Osteocyte (in vitro differentiated cells): ENCODE measurements at places on chromosomes 3 and 15. TPM values are rescaled to one million over a fixed set of nuclear protein-coding genes. Genes with fewer than 3 reads are reported as not detected.

ARGFX gene
- not detected in 2 replicates for total RNA-seq

NR2E3 gene
- total RNA-seq, result not detected in 2 replicates

KLHL6 gene
- not detected in 2 replicates for total RNA-seq

DNA sequence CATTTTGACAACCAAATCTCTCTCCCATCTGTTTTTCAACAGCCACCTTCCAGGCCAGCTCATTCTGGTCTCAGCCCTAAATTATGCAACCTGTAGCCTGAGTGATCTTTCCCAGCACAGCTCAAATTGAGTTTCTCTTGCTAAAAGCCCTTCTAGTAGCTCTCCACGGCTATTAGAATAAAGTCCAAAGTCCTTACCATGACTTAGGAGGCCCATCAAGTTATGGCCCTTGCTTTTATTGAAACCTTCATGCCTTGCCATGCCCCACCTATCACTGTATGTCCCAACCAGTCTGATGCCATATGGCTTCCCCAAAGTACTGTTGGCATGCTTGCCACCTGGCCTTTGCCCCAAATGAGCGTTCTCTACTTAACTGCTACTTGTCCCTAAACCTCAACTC lies 303.5 kb upstream of the GADL1 start:
- H3K4me1 ChIP-seq, result no peaks in the 10 kb centered on the region
- H3K27me3 ChIP-seq, result peaks cover 2% of the 10 kb centered on the region
- H3K36me3 ChIP-seq, result no peaks in the 10 kb centered on the region

DNA sequence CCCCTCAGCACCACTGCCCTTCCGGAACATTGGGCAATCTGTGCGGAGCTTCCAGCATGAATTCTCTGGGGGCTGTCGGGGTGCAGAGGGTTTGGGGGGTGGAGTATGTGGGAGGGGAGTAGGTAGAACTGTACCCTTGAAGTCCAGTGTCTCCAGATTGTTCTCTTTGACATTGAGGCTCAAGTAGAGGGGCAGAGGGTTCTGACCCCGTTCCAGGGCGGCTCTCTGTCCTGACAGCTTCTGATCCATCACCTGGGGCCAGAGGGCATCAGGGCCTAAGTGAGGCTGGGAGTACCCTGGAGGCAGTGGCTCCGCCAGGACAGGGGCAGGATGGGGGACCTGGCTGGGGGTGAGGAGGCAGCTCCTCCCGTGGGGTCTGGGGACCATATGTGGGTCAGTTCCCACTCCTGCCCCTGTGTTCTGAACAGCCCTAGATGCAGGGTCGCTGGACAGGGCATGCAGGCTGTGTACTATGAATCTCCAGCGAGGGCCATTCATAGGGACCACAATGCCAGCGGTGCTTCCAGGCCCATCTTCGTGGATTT lies 22.1 kb downstream of the PLA2G4D start:
- H3K4me1 ChIP-seq, result no peaks in the 10 kb centered on the region
- no peak overlapping the region for H3K27ac ChIP-seq
- H3K4me3 ChIP-seq, result no peak overlapping the region

DNA sequence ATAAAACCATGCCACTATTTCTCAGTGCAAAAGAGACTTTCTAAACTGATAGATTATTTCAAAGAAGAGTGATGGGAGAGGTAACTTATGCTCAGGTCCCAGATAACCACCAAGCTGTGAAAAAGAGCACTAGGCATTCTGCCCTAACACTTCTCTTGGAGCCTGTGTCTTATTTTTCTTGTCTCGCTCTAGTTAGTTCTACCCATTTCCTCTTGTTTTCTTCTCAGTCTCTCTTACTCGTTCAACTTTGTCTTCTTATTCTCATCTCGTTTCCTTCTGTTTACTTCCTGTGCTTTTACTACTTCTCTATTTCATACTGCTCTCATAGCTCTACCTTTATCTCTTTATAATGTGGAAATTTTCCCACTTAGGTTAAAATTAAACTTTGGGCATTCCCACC lies 91.8 kb upstream of the CGNL1 start:
- H3K27me3 ChIP-seq, result no peaks in the 10 kb centered on the region
- H3K4me3 ChIP-seq, result no peak overlapping the region
- peaks cover 68% of the 10 kb centered on the region for H3K36me3 ChIP-seq
- H3K4me1 ChIP-seq, result peaks cover 2% of the 10 kb centered on the region
- no peak overlapping the region for H3K27ac ChIP-seq
- no peak for DNase-seq

DNA sequence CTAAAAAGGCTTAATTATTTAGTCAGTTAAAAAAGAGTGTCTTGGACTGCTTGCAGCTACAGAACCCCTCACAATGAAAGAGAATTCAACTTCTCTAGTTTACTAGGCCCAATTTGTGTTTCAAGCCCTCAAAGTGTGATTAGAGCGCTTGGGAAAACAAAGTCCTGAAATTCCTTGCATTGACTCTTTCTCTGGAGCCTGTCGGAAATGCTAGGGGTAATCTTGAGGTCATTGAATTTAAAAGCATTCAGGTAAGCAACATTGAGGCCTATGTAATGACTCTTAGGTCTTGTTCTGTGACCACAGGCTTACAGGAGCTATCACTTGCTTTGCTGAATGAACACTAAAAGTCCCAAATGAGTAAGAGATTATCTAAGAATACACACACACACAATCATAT lies 186.0 kb downstream of the NLGN1 start:
- H3K27me3 ChIP-seq, result peaks cover 5% of the 10 kb centered on the region
- no peak overlapping the region for H3K27ac ChIP-seq
- peaks cover 13% of the 10 kb centered on the region for H3K4me1 ChIP-seq
- H3K36me3 ChIP-seq, result no peaks in the 10 kb centered on the region
- DNase-seq, result no peak

- no peak for DNase-seq
- no peak overlapping the region for H3K4me3 ChIP-seq
- peaks cover under 1% of the 10 kb centered on the region for H3K27me3 ChIP-seq
- no peaks in the 10 kb centered on the region for H3K36me3 ChIP-seq
- no peaks in the 10 kb centered on the region for H3K4me1 ChIP-seq
- H3K27ac ChIP-seq, result no peak overlapping the region
Measured at GRCh38 chr15:50791486-50791885, 26.0 kb upstream of the SPPL2A start.

DNA sequence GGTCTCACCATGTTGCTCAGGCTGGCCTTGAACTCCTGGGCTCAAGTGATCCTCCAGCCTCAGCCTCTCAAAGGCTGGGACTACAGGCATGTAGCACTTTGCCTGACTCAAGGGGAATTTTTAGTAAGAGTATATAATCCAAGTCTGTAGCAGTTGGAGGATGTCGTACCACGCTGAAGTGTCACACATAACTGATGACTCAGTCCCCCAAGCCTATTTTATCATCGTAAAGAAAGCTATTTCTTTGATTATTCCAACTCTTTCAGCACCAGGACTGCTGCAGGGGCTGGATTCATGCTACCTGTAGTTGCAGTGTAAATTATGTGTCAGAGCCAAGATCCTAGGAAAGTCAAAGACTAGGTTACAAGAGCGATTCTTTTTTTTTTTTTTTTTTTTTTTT lies 1.4 kb upstream of the PRKCI start:
- H3K36me3 ChIP-seq, result no peaks in the 10 kb centered on the region
- peak overlapping the region; percentile 14 for H3K4me3 ChIP-seq
- no peaks in the 10 kb centered on the region for H3K27me3 ChIP-seq

- no peaks in the 10 kb centered on the region for H3K4me1 ChIP-seq
- DNase-seq, result no peak
- H3K27me3 ChIP-seq, result peaks cover 5% of the 10 kb centered on the region
- H3K36me3 ChIP-seq, result no peaks in the 10 kb centered on the region
- no peak overlapping the region for H3K4me3 ChIP-seq
Measured at GRCh38 chr15:93141371-93141794, 52.4 kb upstream of the RGMA start.

- no peak overlapping the region for H3K4me3 ChIP-seq
- H3K27ac ChIP-seq, result no peak overlapping the region
- peaks cover 15% of the 10 kb centered on the region for H3K4me1 ChIP-seq
- DNase-seq, result no peak
- no peaks in the 10 kb centered on the region for H3K36me3 ChIP-seq
Measured at GRCh38 chr3:171901615-171902312, 58.6 kb downstream of the TMEM212 start.

DNA sequence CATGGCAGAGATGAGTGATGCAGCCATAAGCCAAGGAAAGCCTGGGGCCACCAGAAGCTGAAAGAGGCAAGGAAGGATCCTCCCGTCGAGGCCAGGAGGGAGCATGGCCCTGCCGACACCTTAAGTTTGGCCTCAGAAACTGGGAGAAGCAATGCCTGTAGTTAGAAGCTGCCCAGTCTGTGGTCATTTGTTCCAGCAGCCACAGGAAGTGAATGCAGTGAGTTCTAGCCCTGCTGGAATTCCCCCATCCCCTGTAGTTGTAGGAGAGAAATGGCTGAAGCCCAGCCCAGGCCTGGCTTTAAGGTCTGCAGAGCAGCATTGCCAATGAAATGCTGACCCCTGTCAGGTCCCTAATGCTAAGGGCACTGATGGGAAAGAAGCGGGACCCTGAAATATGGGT lies 12.2 kb upstream of the CHSY1 start:
- peaks cover 2% of the 10 kb centered on the region for H3K36me3 ChIP-seq
- peaks cover 10% of the 10 kb centered on the region for H3K27me3 ChIP-seq
- H3K4me1 ChIP-seq, result peaks cover 3% of the 10 kb centered on the region
- H3K4me3 ChIP-seq, result no peak overlapping the region
- H3K27ac ChIP-seq, result no peak overlapping the region

DNA sequence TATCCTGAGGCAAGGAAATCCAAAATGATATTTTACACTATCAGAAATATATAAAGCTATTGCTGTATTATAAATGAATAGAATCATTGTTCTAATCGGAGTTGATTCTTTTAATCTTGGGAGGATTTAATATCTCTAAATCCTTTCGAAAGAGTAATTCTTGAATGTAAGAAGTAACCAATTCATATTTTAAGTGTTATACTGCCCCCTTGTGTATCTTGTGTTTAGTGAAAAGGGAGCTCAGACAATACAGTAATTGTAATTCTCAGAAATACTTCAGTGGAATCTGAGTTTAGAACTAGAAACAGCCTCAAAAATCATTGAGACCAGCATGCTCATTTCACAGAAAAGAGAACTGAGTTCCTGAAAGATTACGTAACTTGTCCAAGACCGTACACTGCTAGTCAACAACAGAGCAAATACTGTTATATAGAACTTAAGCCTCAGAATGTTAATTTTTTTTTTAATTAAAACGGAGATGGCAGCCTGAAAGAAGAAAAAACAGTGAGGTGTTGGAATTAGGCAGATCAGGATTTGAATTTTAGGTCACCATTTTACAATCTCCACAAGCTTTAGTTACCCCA lies 42.9 kb downstream of the PLCH1 start:
- DNase-seq, result no peak
- no peak overlapping the region for H3K27ac ChIP-seq
- H3K27me3 ChIP-seq, result peaks cover 38% of the 10 kb centered on the region
- H3K36me3 ChIP-seq, result no peaks in the 10 kb centered on the region
- H3K4me3 ChIP-seq, result no peak overlapping the region
- H3K4me1 ChIP-seq, result no peaks in the 10 kb centered on the region

DNA sequence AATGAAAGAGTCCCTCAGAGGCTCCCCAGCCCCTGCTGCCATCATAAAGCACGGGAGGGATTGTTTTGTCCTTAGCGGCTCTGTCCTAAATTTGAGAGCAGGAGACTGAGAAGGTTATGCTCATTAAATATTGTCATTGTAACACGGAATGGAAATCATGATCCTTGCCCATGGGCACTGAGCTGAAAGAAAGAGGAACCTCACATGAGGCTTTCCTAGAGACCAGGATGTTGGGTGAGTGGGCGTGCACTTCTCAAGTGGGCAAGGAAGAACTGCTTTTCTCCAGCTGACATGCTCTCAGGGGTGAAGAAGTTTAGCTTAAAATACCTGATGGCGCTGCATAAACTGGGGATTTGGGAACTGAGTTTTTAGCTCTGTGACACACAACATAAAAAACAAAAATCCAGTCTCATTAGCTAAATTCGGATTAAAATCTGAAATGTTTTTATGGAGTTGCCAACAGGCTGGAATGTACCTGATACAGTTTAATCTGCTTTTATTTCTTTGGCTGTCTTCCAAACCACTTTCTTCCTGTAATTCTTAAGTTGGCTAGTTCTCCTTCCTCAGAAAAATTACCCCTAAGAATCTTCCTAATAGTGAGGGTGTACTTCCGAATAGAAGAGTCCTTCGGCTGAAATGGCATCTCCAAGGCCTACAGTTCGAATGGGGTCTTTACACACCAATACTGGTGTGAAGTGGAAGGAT lies 31.7 kb downstream of the ADPGK start:
- H3K36me3 ChIP-seq, result peaks cover 47% of the 10 kb centered on the region
- no peak overlapping the region for H3K27ac ChIP-seq
- no peak overlapping the region for H3K4me3 ChIP-seq
- no peaks in the 10 kb centered on the region for H3K27me3 ChIP-seq

- no peaks in the 10 kb centered on the region for H3K36me3 ChIP-seq
- no peak overlapping the region for H3K27ac ChIP-seq
- no peak overlapping the region for H3K4me3 ChIP-seq
- peaks cover 2% of the 10 kb centered on the region for H3K27me3 ChIP-seq
Measured at GRCh38 chr3:33775363-33775762, 23.1 kb upstream of the PDCD6IP start.

GRCh38 chr3:111338059-111338698 lies 203.8 kb upstream of the CD96 start:
- no peak overlapping the region for H3K4me3 ChIP-seq
- no peaks in the 10 kb centered on the region for H3K36me3 ChIP-seq
- peaks cover 19% of the 10 kb centered on the region for H3K4me1 ChIP-seq
- peak; percentile 85 for DNase-seq
- H3K27me3 ChIP-seq, result no peaks in the 10 kb centered on the region

- H3K27me3 ChIP-seq, result peaks cover 31% of the 10 kb centered on the region
- no peak overlapping the region for H3K27ac ChIP-seq
- no peaks in the 10 kb centered on the region for H3K36me3 ChIP-seq
- peaks cover 27% of the 10 kb centered on the region for H3K4me1 ChIP-seq
Measured at GRCh38 chr15:70203981-70204560, 106.4 kb upstream of the TLE3 start.

DNA sequence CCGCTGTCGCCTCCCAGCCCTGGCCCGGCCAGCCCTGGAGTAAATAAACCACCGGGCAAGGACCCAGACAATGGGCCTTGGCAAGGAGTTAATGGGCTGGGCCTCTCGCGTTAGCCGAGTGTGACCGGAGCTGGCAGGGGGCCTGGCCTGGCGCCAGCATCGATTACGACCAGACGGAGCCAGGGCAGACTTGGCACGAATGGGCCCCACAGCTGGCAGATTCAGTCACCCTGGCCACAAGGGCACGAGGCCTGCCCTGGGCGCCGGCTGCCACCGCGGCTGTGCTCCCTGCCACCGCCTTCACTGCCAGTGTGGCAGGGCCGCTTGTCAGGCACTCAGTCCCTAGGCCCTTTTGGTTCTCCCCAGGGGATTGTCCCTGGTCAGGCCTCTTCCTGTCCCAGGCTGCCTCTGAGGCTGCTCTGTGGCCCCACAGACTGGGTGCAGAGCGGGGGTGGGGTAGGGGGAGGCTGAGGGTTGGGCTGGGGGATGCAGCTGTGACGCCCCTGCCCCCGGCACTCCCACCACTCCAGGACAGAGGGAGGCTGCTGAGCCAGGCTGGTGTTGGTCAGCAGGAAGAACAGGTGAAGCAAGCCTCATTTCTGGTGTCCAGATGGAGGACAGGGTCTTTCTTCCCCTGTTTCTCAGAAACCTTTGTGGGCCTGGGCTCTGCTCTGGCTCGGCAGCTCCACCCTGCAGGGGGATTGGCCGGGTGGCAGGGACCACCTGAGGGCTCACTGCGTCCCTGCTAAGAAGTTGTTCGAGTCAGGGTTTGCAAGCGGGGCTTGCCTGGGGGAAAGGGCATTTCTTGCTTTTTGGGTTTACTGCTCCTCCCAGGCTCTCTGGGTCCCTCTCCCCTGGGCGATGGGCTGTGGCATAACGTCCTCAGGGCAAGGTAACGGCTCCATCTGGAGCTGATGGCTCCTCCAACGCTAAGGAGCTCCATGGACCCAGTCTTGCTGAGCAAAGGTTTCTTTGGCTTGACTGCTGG lies 30.5 kb upstream of the SRP14 start:
- H3K27me3 ChIP-seq, result no peaks in the 10 kb centered on the region
- peak overlapping the region; percentile 65 for H3K27ac ChIP-seq
- H3K4me3 ChIP-seq, result no peak overlapping the region
- H3K4me1 ChIP-seq, result peaks cover 35% of the 10 kb centered on the region

- peaks cover 2% of the 10 kb centered on the region for H3K36me3 ChIP-seq
- H3K4me1 ChIP-seq, result peaks cover 30% of the 10 kb centered on the region
Measured at GRCh38 chr15:31254431-31255175, 72.0 kb upstream of the KLF13 start.
